Mammary microvascular endothelial cell (primary cell): ENCODE measurements at places on chromosomes 13 and 19. TPM values are rescaled to one million over a fixed set of nuclear protein-coding genes. Genes with fewer than 3 reads are reported as not detected.

The DHRS12 gene
- total RNA-seq, result 3.8 and 10.3 TPM in 2 replicates

The KCNRG gene
- total RNA-seq, result 0.34 TPM in 1 of 2 replicates, not detected in the other

The ZNF433 gene
- 1.4 and 2.7 TPM in 2 replicates for total RNA-seq

The FFAR1 gene
- total RNA-seq, result not detected in 2 replicates

The PCSK4 gene
- total RNA-seq, result 0.13 and 0.94 TPM in 2 replicates

The LENG9 gene
- total RNA-seq, result 2.9 and 6.0 TPM in 2 replicates

The PDE4A gene
- 2.2 and 4.8 TPM in 2 replicates for total RNA-seq

The NKPD1 gene
- 0.05 TPM in 1 of 2 replicates, not detected in the other for total RNA-seq

The ZNF296 gene
- total RNA-seq, result 0.54 and 1.2 TPM in 2 replicates

The EPSTI1 gene
- 19.9 and 20.2 TPM in 2 replicates for total RNA-seq

The WDR18 gene
- total RNA-seq, result 69.5 and 80.6 TPM in 2 replicates
